ENCODE measurements at places on chromosomes 2 and 18.

DNA sequence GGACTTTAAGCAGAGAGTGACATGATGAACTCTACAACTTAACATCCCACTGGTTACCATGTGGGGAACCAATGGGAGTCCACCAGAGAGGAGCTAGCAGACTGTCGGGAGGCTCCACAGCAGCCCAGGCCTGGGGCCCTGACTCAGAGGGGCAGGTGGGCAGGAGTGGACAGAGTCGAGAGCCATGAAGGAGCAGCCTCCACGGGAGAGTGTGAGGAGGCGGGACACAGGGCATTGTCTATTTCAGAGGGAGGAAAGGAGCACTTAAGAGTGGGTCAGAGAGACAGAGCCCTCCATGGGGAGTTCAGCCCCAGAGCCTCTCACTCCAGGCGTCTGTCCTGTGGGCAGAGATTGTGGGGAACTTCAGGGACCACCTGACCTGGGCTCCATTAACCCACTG, 118.7 kb downstream of the CYP26B1 start:
- DNase-seq = no peak

GRCh38 chr2:102417946-102418345, 5.0 kb upstream of the IL18RAP start:
- DNase-seq = no peak

DNA sequence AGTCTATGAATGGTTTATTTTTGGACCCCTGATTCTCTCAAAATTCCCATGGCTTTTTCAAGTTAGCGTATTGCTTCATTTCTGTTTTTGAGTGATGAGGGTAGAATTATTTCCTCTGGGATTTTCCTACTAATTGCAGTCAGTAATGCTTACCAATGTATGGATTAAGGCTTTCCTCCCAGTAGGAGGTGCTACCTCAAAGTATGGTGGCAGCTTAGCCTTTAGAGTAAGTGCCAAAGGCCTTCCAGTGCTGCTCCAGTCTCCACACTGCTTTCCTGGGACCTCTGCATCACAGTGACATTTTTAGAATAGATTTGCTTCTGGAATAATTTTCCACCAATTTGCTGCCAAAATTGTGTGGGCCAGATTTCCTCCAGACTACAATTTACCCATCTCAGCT, 16.2 kb upstream of the SSB start:
- DNase-seq = no peak

DNA sequence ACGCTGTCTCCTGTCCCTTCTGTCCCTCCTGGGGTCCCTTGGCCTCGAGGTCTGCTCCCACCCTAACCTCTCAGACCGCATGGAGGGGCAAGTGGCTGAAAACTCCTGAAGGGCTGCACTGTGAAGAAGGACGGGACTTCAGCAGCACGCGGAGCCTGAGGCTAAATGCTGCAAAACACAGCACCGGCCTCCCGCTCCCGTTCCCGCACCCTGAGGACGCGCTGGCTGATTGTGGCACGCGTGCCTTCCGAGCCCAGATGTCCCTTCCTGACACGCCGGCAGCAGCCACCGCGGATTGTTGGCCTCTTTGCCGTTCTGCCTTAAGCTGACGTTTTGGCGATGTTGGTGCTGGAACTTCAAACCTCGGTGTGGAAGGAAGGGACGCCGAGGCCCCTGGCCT, 125.9 kb upstream of the CTDP1 start:
- DNase-seq = no peak

DNA sequence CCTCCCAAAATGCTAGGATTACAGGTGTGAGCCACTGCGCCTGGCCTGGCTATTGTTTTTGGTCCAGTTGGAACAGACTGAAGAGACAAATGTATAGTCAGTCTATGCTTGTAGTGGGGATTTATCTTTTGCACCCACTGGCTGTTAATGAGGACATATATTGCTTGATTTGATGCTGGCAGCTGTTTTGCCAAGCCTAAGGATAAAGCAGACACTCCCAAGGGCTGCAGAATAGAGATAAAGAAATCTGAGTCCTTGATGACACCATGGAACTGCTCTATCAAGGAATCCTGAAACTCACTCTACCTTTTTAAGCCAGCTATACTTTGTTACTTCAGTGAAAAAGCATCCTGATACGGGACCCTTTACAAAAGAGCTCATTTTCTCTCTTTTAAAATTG, 43.1 kb upstream of the ENOSF1 start:
- DNase-seq = no peak

Measured in NCI-H1048 (cell line).